ENCODE measurements at places on chromosomes 11 and 22.

- no peak for DNase-seq
Observed at GRCh38 chr11:60946601-60947264, 5.2 kb downstream of the SLC15A3 start.

DNA sequence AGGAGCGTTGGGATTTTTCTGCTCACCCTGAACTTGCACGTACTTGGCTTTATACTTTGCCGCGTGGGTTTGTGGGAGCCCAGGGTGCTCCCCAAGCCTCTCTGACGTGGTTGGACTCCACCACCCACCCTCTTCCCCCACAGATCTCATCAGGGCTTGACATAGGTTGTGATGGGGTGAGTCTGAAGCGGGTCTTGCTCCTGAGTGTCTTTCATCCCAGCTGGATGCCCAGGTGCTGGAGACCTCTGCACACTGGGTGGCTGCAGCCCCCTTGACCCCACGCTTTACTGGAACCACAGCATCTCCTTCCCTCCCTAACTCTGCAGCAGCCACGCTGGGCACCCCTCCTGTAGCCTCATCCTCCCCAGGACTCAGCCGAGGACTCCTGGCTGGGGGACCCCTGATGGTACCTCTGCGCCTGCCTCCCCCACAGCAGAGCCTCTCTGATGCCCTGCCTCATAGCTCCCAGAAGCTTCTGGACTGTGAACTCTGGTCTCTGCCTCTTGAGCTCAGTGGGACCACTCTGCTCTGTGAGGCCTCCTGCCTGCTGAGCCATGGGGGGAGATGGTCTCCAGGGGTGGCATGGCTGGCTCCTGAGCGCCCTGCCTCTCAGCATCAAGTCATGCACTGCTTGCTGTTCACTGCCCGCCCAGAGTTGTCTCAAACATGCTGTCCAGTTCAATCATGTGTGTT is 45.2 kb downstream of the MYEOV start:
- no peak for DNase-seq

DNA sequence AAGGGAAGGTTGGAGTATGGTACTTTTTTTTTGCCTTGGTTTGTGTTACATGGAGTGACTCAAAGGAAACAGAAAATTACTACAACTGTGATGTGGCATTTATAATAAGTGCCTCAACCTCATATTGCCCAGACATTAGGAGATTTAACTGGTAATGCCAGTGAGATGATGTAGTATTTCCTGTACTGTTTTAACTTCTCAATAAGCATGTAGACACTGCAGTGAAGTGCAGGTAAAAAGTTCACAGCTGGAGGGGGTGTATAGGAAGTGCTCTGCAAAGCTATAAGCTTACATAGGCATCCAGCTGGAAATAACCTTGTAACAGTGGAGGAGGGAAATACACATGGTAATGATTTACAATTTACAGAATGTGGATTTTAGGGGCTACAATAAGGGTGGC is 138.2 kb upstream of the MTMR2 start:
- no peak for DNase-seq

DNA sequence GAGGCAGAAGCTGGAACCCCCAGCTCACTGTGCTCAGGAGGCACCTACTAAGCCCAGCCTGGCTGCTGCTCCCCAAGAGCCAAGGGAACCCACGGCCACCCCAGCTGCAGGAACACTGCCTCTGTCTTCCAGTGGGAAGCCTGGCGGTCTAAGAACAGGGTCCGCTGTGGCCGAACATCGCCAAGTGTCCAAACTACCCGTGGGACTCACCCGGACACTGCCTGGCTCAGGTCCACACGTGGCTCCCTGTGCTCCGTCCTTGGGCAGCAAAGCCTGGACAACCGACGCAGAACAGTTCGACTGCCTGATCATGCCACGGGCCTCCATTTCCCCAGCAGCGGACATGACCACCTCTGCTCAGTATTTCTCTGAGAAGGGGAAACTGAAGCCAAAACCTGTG is 747.0 kb downstream of the BRD1 start:
- no peak for DNase-seq

DNA sequence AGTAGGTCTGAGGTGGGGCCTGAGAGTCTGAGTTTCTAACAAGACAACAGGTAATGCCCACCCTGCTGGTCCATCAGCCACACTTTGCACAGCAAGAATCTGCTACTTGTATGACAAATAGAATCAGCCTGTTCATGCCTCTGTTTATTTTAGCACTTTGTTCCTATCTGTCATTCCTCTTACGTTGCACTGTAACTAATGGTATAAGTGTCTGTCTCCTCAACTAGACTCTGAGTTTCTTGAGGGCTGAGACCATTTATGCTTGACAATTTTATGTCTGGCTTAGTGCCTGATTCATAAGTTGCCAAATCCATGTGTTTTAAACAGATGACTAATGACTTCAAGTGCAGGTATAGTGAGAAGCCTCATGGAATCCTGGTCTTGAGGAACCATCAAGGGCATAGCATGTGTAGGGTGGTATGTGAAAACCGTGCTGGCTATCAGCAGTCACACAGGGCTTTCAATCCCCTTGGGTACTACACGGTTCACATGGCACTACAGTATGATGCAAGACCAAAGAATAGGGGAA is 209.7 kb downstream of the C11orf91 start:
- DNase-seq = no peak

DNA sequence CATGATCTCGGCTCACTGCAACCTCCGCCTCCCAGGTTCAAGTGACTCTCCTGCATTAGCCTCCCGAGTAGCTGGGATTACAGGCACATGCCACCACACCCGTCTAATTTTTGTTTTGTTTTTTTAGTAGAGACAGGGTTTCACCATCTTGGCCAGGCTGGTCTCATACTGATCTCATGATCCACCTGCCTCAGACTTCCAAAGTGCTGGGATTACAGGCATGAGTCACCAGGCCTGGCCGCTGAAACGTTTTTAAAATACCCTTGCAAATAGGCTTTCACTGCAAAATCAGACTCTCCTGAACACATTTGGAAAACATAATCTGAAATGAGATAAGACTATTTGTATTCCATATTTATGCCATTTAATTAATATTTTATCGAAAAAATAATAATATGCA is 826.1 kb upstream of the CNTN5 start:
- DNase-seq = no peak

GRCh38 chr22:50481045-50481439 is 301 bp upstream of the ADM2 start:
- DNase-seq = no peak

- DNase-seq = no peak
Observed at GRCh38 chr11:73931039-73931645, 19.7 kb upstream of the DNAJB13 start.

GRCh38 chr11:69199583-69200315 is 44.0 kb downstream of the SMIM38 start:
- DNase-seq = no peak

DNA sequence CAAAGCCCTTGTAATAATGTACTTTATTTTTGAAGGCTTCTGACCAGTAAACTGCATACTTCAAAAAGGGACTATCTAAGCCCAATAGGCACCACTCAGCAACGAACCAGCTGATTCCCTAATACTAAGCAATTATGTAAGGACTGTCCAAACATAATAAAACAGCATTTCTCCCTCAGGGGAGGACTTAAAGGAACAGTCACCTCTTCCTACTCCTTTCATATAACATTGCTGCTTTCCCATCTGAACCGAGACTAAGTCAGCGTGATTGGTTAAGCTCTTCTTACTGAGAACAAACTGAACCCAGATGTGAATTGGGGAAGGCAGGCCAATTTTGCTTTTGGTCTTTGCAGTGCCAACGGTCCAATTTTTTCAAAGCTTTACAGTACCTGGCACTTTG is 420.0 kb downstream of the METTL15 start:
- DNase-seq = no peak

DNA sequence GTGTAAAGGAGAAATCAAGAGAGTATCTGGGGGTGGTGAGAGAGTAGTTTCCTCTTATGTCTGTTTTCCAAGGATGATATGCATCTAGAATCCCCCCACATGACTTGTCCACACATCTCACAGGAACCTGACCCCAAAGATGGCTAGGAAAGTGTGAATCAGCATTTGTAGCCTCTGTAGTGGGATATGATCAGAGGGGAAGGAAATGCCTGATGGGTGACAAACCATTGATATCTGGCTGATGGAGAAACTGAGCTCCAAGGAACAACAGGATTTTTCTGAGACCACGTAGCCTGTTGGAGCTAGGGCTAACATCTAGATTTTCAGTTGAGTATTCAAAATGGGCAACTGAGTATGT is 369.4 kb downstream of the DDX10 start:
- DNase-seq = no peak

- no peak for DNase-seq
Observed at GRCh38 chr11:40294349-40294735, 1165.1 kb downstream of the LRRC4C start.

DNA sequence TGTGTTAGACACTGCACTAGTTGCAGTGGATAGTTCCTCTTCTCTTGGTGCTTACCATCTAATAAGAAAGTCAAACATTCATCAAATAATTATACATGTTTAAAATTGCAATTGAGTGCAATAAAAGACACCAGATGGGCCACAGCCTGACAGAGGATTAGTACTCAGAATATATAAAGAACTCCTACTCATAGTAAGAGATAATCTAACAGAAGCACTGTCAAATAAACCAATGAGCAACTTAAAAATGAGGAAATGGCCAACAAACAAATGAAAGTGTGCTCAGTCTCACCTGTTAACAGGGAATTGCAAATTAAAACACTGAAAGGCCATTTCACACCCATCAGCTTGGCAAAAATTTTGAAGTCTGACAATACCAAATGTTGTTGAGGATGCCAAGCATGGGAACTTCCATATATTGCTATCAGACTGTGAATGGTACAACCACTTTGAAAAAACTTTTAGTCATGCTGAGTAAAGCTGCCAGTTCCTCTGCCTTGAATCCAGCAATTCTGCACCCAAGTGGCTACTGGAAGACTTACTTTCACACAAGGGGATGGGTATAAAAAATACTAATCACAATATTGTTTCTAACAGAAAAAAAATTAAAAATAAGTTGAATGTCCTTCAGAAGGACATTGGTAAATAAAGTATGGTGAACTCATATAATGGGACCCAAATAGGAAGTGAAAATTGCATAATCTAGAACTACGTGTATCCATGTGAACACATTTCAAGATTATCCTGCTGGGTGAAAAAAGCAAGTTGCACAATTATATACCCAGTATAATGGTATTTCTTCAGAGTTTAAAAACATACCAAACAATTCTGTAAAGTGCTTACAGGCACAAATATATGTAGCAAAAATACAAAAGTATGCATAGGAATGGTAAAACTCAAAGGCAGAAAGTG is 41.4 kb upstream of the CREB3L1 start:
- no peak for DNase-seq

DNA sequence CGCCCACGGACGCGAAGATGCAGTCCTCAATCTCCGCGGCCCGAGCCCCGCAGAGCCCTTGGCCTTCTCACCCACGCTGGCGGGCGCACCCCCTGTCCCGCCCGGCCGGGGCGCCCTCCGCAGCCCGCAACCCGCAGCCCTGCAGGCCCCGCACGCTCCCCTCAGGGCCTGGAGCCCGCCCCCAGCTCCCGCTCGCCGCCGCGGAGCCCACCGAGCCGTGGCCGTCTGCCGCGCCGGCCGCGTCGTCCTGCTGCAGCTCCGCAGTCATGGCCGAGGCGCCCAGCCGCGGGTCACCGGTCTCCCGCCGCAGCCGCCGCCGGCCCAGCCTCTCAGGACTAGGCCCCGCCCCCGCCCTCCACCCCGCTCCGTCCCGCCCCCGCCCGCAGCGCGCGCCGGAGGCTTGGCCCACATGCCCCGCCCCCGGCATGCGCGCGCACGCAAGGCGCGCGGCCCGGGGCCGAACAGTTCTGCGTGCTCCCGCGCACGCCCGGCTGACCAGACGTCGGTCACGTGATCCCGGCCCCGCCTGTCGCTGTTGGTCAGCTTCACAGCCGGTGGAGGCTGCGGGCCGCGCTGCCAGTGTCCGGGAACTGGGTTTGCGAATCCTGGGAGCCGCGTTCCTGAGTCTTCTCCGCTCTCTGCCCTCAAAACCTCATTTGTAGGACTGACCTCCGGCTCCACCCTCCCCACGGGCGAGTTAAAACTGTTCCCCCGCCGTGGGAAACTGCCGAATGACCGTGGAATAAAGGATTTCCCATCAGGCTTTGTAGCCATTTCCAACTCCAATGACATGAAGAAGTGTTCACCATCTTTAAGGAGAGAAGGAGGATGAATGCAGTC is at the start of gene USP28:
Gene USP28, minus strand, starts transcription at position 339 of the 840 bp plus-strand sequence. Its CDS starts 71 bp downstream, at position 268.
- DNase-seq = peak; percentile 51

GRCh38 chr22:26671317-26672059 is 14.1 kb downstream of the MIAT start:
- peak; percentile 30 for DNase-seq

DNA sequence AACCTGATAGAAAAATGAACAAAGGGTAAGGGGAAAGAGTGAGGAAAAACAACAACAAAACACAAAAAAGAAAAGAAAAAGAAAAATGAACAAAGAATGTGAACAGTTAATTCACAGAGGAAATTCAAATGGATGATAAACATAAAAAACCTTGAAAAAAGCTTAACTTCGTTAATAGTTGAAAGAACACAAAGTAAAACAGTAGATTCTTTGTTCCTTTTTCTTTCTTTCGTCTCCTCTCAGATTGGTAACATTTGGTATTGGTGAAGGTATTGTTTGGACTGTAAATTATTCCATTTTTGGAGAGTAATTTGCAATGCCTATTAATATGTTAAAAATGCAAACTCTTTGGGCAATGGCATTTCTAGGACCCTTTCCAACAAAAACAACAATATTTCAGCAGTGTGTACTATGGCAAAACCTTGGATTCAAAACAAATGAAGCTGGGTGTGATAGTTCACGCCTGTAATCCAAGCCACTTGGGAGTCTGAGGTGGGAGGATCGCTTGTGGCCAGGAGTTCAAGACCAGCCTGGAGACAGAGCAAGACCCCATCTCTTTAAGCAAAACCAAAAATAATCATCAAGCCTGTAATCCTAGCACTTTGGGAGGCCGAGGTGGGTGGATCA is 3.3 kb upstream of the BACE1 start:
- DNase-seq = no peak

DNA sequence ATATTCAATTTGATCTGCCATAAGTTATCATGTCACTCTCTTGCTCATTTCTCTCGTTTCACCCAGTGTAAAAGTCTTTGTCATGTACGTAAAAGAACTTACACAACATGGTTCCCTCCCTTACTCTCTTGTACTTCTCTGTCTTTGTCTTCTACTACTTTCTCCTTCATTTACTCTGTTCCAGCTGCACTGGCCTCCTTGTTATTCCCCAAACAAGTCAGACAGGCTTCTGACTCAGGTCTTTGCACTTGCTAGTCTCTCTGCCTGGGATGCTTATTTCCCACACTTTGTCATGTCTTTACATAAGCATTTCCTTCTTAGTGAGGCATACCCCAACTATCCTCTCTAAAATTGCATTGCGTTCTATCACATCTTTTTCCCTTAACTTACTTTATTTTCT is 117.3 kb downstream of the CYP2R1 start:
- no peak for DNase-seq

- DNase-seq = peak; percentile 72
Observed at GRCh38 chr11:63938479-63939396, at the start of gene NAA40. Gene NAA40, plus strand, starts transcription at chr11:63939002. Its CDS starts 95 bp downstream, at chr11:63939097.
